ENCODE measurements at places on chromosomes 3 and 15. TPM values are rescaled to one million over a fixed set of nuclear protein-coding genes. Genes with fewer than 3 reads are reported as not detected.
A peak's percentile ranks its signal among the peaks of the same experiment; 100 is the strongest.

DNA sequence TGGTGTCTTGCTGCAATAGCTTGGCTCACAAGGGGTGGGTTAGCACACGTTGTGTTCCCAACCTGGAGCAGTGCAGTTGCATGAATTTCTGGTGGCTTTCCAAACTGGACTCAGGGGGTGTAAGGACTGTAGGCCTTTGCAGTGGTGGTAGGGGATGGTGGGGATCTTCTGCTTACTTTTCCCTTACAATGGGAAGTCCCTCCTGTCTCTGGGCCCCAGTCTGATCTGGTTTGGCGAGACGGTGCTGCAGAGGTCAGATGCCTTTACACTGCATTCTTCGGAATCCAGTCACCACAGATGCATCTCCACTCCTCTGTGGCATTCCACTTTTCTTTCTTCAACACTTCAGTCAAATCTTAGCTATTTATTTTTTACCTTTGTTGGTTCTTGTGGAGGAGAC lies 132.1 kb downstream of the DOCK3 start:
- H3K4me3 ChIP-seq, result no peak overlapping the region
- no peaks in the 10 kb centered on the region for H3K36me3 ChIP-seq
- H3K27ac ChIP-seq, result no peak overlapping the region
- no peaks in the 10 kb centered on the region for H3K4me1 ChIP-seq
- DNase-seq, result no peak
- H3K27me3 ChIP-seq, result no peaks in the 10 kb centered on the region

DNA sequence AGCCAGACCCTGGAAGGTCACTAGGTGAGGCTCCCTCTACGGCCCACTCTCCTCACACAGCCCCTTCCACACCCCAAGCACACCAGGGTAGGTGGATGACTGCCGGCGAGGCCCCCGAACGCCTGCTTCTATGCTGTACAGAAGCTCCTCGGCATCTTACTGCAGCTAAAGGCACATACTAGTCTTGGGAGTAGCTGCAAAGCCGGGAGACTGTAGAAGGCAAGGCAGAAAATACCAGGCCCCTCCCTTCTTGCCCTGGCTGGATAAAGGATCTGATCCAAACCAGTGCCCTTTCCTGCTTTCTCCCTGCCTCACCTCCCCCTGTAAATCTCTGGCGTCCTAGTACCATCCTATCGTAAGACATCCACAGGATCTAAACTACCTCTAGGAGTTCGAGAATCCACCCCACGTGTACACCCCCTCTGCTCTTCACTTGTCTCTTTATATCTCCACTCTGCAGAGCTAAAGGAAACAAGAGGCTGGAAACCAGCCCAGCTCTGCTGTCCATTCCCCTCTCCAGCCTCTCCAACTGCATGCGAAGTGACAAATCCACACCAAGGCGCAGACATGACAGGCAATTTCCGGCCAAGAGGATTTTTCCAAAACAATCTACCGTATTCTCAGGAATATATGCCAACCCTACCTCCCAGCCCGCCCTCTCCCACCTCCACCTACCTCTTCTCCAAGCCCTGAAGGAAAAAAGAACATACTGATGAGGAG lies 11.8 kb downstream of the TNK2 start:
- no peaks in the 10 kb centered on the region for H3K36me3 ChIP-seq
- H3K4me3 ChIP-seq, result peak overlapping the region; percentile 77
- peak; percentile 45 for DNase-seq
- no peaks in the 10 kb centered on the region for H3K27me3 ChIP-seq

DNA sequence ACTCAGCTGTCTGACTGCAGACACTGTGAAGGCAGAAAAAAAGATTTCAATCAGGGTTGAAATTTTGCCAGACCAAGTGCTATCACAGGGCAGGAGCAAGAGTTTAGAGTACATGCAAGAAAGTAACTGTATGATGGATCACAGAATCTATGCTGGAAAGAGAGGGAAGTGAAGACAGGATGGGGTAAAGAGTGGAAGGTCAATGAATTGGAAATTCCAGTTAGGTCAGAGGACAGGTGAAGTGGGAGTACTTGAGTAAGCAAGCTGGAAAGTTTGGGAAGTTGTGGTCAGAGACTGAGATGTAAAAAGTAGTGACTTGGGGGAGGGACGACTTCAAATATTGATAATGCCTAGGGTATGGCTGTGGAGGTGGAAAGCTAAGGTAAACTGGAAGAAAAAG lies 7.2 kb downstream of the SPG11 start:
- H3K27me3 ChIP-seq, result no peaks in the 10 kb centered on the region
- no peaks in the 10 kb centered on the region for H3K36me3 ChIP-seq
- H3K4me3 ChIP-seq, result no peak overlapping the region
- DNase-seq, result no peak

DNA sequence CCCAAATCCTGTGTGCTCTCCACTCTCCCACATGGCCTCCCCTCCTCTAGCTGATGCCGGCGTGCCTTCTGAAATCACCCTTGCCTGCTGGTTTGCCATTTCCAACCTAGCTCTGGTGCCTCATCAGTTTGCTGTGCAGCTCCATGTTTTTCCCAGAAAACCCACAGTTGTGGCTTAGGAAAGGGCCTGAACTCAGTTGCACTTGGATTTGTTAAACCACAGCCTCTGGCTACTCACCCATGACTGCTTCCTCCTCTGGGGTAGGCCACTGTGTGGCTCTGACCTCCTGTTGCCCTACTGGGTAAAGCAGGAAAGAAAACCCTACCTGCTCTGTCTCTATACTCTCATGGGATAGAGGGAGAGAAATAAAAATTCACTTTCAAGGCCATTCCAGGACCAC lies 97.3 kb downstream of the DAPK2 start:
- no peak for DNase-seq
- no peak overlapping the region for H3K4me3 ChIP-seq
- H3K36me3 ChIP-seq, result no peaks in the 10 kb centered on the region
- H3K4me1 ChIP-seq, result peaks cover 9% of the 10 kb centered on the region
- H3K27me3 ChIP-seq, result no peaks in the 10 kb centered on the region
- peak overlapping the region; percentile 1 for H3K27ac ChIP-seq

DNA sequence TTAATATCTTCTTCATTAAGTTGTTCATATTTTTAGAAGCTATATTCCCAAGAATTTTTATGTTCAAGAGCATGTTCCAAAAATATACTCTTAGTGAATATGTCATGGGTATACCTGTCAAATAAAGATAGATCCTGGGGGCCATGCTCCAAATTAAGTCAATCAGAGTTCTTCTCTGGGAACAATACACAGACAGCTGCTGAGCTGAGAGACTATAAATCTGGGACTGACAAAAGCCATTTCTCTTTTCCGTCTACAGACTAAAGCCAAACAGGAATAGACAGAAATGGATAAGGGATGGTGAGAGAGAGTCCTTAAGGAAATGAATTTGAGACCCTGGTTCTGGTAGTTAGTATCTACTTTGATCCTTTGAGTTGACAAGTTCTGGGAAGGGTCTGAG lies 465.1 kb upstream of the RASGRP1 start:
- no peaks in the 10 kb centered on the region for H3K36me3 ChIP-seq
- H3K27me3 ChIP-seq, result no peaks in the 10 kb centered on the region
- no peak for DNase-seq
- H3K4me1 ChIP-seq, result peaks cover 9% of the 10 kb centered on the region

DNA sequence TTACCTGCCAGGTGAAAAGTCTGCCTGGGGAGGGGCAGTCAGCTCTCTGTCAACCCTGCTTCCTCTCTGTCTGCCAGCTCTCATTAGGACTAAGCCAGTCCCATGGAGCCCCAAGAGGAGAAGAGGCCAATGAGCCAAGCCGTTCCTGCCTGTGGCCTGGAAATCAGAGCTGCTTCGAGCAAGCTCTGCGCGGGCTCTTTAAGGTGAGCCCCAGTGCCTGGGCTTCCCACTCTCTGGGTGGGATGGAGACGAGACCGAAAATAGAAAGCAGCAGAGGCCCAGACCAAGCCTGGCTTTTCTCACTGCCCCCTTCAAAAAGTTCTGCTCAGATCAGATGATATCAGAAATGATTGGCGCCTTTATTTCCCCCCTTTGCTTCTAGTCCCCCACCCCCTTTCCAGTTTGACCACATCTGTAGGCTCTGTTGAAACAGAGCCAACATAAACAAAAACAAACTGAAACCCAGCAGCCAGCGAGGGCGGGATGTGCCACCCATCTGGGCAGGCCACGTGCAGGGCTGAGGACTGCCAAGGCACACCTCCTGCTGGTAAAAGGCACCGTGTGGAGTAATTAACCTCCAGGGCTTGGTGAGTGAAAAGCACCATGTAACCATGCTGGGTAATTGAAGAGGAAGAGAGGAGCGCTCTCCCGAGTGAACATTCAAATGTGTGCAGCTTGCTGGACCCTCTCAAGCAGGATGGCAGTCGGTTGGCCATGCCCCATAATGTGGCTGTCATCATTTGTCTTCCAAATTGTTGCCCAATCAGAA lies 471.0 kb upstream of the PROK2 start:
- peaks cover 9% of the 10 kb centered on the region for H3K27me3 ChIP-seq
- H3K27ac ChIP-seq, result no peak overlapping the region
- H3K4me1 ChIP-seq, result no peaks in the 10 kb centered on the region
- no peaks in the 10 kb centered on the region for H3K36me3 ChIP-seq
- no peak overlapping the region for H3K4me3 ChIP-seq

DNA sequence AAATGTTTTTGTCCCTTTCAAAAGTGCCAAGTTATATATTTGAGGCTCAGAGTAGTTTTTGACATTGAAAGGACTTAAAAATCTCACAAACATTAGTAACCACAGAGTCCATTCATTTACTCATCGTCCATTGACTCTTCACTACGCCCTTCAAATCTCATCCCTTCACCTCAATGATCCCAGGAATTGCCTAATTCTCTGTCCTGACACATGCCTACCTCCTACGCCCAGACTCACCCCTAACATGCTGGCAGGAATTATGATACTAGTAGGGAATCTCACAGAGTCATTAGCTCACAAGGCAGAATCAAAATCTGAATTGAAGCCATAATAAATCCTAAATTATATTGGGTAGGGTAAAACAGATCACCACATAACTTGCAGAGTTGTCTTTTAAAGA lies 410.1 kb downstream of the RAP2B start:
- H3K4me1 ChIP-seq, result no peaks in the 10 kb centered on the region
- DNase-seq, result no peak
- H3K4me3 ChIP-seq, result no peak overlapping the region
- no peaks in the 10 kb centered on the region for H3K36me3 ChIP-seq

- peaks cover 6% of the 10 kb centered on the region for H3K4me1 ChIP-seq
- no peaks in the 10 kb centered on the region for H3K36me3 ChIP-seq
- H3K27me3 ChIP-seq, result no peaks in the 10 kb centered on the region
- DNase-seq, result no peak
Measured at GRCh38 chr3:53144862-53145712, 14.9 kb upstream of the RFT1 start.

DNA sequence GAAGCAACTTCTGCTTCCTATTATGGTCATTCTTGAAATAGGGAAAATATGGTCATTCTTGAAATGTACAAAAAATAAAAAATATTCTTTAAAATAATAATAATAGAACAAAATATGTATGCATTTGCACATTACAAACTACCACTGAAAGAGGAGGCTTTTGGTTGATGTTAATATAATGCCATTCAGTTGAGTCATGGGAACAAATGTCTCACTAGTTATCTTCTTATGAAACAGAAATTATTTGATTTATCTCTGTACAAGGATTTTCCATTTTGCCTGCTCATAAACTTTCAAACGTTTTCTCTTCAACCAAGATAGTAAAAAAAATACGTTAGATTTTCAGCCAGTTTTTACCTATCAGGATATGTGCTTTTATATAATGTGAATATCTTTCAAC lies 1662.7 kb downstream of the OTOL1 start:
- H3K27me3 ChIP-seq, result no peaks in the 10 kb centered on the region
- H3K4me1 ChIP-seq, result no peaks in the 10 kb centered on the region
- no peak overlapping the region for H3K4me3 ChIP-seq
- H3K36me3 ChIP-seq, result no peaks in the 10 kb centered on the region

GRCh38 chr15:89429023-89429422 lies 67.4 kb downstream of the RHCG start:
- H3K4me3 ChIP-seq, result no peak overlapping the region
- H3K27ac ChIP-seq, result no peak overlapping the region
- H3K4me1 ChIP-seq, result no peaks in the 10 kb centered on the region

The GOLGA6D gene
- not detected for total RNA-seq

The RASL12 gene
- total RNA-seq, result 7.1 TPM

The C15orf61 gene
- total RNA-seq, result 10.2 TPM
